ENCODE measurements at places on chromosomes 2 and 18.

- no peak for DNase-seq
Observed at GRCh38 chr2:8174641-8175257, 507.1 kb upstream of the ID2 start.

DNA sequence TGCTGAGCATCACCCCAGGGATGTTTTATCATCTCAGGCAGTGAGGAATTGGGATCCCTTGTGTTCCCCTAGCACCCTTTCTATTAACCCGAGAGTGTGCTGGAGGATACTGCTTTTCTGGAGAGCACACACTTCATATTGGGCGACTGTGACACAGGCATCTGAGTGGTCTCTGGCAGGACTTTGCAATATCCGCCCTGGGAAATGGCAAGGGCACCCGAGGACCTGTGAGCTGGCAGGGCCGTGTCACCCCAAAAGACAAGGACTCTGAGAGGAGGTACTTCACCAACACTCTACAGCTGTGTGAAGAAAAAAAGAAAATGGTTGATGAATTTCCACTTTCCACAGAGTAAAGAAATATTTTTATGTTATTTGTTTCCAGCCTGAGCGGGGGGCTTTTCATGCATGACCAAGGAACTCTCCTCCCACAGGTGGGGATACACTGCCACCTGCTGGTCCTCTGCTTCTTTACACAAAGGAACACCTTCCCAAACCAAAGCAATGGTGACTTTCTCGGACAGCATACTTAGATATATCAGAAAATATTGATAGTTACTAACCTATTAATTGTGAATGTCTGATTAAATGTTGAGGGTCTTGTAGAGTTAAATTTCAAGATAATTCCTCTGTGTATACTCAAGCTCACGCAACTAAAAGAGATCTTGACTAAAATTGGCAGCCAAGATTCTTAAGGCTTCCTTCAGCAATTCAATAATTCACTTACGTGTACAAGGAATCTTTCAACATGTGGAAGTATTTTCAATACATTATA, 45.9 kb upstream of the REG3G start:
- DNase-seq, result no peak

DNA sequence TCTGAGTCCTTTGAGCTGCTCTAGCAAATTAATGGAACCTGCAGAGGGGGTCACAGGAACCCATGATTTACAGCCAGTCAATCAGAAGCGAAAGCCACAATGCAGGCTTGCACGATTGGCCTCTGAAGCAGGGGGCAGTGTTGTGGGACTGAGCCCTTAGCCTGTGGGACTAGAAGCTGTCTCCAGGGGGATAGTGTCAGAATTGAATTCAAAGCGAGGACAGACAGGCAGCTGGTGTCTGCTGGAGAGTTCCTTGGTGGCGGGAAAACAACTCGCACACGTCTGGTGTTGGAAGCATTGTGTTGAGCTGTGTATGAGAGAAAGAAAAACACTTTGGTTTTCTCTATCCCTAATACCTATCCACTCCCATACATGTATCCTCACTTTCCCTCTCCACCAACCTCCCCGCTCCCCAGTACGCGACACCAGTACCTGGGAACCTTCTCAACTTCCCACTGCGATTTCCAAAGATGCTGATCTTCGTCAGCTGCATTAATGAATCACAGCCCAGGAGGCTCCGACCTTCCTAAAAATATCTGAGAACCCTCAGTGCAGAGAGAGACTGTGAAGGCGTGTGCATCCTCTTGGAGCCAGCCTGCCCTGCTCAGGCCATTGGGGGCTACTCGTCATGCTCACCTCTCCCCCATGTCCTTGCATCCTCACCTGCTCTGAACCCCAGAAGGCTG, 88.2 kb downstream of the HS1BP3 start:
- no peak for DNase-seq

- DNase-seq, result no peak
Observed at GRCh38 chr2:181944164-181944913, 41.3 kb upstream of the PPP1R1C start.

DNA sequence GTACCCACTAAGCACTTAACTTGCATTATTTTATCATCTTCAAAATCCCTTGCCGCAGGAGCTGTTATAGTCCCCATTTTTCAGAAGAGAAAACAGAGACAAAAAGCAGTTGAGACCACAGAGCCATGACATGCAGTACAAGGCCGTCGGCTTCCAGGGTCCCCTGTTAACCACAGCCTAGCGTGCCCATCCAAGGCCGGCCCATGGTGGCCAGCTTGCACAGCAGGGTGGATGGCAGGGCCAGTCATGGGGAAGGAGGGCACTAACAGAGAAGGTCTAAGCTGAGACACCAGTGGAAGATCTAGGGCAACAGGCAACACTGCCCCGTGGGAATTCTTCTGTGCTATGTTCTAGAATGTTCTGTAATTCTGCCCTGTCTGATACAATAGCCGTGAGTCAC, 192.6 kb upstream of the ID2 start:
- DNase-seq, result no peak

DNA sequence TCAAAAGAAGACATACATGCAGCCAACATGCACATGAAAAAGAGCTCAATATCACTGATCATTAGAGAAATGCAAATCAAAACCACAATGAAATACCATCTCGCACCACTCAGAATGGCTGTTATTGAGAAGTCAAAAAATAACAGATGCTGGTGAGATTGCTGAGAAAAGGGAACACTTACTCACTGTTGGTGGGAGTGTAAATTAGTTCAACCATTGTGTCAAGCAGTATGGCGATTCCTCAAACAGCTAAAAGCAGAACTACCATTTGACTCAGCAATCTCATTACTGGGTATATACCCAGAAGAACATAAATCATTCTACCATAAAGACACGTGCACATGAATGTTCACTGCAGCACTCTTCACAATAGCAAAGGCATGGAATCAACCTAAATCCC, 95.5 kb upstream of the XIRP2 start:
- no peak for DNase-seq

GRCh38 chr18:25787276-25787675, 303.1 kb downstream of the SS18 start:
- no peak for DNase-seq

- no peak for DNase-seq
Observed at GRCh38 chr2:43461453-43462073, 134.3 kb downstream of the THADA start.

DNA sequence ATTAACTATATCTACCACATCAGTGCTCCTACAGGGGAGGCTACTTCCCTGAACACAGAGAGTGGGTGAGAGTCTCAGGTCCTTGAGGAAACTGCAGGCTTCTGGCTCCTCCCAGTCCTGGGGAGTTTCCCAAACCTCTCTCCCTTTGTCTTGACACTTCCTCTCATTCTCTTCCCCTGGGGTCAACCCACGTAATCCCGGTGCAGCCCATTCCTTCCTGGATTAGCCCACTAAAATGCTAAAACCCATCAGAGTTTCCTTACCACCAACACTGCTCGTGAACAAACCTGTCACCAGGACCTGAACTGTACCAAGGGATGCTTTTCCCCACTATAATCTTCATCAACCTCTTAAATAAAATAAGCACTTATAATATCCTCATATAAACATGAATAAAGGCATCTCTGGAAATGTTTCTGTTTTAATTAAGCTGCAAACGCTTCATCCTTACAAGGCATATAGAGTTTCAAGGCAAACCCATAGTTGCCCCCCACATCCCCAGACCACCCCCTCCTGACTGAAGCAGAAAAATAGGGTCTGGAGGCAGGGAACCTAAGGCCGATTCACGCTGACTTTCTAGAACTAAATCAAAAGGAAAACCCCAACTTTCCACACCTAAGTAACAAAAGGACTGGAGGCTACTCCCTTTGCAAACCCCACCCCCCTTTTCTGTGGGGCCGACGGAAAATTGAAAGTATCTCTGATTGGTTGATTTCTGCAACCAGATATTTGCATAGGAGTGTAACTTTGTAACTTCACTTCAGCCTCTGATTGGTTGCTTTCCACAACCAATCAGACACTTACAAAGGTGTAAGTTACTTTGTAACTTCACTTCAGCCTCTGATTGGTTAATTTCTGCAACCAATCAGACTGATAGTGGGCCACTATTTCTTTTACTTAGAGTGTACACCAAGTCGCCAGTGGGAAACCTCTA, 19.0 kb downstream of the TMSB10 start:
- peak; percentile 52 for DNase-seq

- peak; percentile 15 for DNase-seq
Observed at GRCh38 chr18:43587538-43588153, 310.4 kb upstream of the SYT4 start.

GRCh38 chr2:221293949-221294742, 278.0 kb downstream of the EPHA4 start:
- no peak for DNase-seq

GRCh38 chr18:75612456-75612855, 185.0 kb upstream of the SMIM21 start:
- no peak for DNase-seq

- DNase-seq, result no peak
Observed at GRCh38 chr2:41999128-41999480, 48.7 kb upstream of the PKDCC start.

GRCh38 chr2:70078384-70078783, 8.9 kb upstream of the PCBP1 start:
- DNase-seq, result no peak

- DNase-seq, result no peak
Observed at GRCh38 chr2:88659538-88659915, 31.9 kb upstream of the RPIA start.

- no peak for DNase-seq
Observed at GRCh38 chr2:138827426-138828054, 47.4 kb upstream of the NXPH2 start.

DNA sequence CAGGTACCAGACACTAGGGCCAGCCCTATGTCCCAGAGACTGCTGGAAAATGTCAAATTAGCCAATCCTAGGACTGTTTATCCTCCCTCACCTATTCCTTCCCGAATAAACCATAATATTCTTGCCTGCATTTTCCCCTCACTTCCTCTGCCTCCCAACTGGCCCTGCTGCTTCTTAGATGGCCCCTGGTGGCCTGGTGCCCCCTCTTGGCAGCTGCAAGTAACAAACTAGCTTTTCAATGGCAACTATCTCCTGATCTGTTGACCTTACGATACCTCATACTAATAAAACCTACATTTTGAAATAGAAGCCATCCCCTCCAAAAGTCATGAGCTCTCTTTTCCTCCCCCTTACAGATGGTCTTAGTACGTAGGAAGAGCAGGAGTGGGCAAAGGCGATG, 132.0 kb downstream of the ALPK2 start:
- DNase-seq, result no peak

DNA sequence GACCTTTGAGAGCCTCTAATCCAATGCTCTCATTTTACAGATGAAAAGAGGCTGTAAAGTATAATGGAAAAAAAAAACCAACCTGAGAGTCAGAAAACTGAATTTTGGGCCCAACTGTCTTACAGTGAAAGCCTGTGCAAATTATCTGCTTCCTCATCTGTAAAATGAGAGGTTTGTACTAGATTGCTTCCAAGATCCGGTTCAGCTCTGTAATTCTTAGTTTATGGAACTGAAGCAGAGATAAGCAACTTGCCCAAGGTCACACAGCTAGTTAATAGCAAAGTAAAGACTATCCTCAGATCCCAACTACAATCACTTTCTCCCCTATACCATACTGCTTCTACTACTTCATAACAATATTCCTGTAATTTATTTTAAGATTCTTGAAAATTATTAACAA, 6.3 kb downstream of the TLK1 start:
- DNase-seq, result no peak

GRCh38 chr18:59469463-59470180, 110.6 kb upstream of the LMAN1 start:
- no peak for DNase-seq

GRCh38 chr2:20427931-20428526, 18.8 kb upstream of the RHOB start:
- no peak for DNase-seq

DNA sequence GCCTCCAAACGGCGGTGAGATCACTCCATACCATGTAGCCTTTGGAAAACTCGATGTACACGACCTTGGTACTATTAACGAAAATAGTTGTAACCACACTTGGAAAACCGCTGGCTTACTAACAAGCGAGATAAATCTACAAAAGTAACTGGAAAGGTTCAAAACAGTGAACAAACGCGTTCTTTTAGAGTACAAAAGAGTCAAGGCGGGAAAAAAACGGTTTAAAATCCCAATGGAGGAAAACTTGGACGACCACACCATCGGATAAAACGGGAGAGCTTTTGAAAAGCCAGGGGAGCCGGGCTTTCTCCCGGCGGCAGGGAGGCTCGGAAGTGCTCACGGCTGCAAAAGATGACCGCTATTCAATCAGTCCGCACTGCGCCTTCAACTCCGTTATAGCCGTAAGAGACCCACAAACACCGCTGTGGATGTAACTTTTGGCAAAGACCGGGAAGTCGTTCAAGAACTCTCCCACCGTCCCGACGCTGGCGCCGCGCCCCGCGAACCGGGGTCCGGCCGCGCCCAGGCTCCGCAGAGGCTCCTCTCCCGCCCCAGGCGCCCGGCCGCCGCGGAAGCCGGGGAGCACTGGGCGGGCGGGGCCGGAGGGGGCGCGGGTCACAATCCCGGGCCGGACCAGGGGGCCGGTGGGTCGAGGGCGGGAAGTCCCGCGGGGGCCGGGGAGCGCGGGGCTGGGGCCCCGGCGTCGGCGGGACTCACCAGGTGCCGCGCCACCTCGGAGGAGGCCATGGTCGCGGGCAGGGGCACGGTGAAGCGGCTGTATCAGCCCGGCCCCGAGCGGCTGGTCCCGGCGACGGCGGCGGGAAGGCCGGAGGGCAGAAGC, 465 bp downstream of the SEPTIN10 start:
- peak; percentile 80 for DNase-seq

DNA sequence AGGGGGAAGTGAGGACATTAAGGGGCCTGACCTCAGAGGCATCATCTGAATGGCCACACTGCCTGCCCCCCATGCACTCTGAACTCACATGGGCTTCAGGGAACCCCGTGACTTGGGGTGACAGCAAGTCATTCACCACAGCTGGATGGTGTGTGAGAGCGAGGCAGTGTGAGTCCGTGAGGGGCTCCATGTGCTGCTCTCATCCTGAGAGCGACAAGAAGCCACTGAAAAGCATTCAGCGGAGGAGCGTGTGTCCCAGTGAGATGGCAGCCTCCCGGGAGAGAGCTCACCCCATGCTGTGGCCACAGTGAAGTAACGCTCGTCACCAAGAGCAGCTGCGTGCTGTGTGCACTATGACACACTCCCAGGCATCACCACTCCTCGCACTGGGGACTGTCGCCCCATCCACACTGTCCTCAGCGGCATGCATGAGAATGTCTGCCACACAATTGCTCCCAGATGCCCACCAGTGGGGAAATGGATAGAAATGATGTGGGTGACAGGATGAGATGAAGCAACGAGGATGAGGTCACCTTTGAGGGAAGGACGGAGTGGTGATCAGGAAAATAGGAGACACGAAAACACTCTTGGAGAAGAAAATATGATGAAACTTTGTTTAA, 213.0 kb upstream of the RAB6C start:
- DNase-seq, result no peak

- no peak for DNase-seq
Observed at GRCh38 chr2:219056896-219057708, 3.6 kb downstream of the IHH start.

- no peak for DNase-seq
Observed at GRCh38 chr2:127604986-127605385, 41.0 kb upstream of the GPR17 start.

DNA sequence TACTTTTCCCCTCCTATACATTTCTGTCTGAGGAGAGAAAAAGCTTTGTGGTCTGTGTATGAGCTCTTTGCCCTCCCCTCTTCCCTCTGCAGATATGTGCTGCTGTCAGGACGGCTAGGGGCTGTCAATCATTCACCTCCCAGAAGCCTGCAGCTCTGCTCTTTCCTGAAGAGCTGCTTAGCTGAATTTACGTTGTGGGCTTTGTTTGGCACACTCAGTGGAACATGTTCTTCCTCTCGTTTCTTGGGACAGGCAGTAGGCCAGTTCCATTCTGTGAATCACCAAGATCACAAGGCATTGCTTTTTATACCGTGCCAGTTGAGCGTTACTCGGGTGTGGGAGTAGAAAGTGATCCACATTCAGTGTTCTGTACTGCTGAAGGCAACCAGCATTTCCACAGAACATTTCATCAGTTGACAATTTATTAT, 136.7 kb downstream of the LAMA3 start:
- DNase-seq, result peak; percentile 58
